ENCODE measurements at places on chromosomes 5 and 9.

DNA sequence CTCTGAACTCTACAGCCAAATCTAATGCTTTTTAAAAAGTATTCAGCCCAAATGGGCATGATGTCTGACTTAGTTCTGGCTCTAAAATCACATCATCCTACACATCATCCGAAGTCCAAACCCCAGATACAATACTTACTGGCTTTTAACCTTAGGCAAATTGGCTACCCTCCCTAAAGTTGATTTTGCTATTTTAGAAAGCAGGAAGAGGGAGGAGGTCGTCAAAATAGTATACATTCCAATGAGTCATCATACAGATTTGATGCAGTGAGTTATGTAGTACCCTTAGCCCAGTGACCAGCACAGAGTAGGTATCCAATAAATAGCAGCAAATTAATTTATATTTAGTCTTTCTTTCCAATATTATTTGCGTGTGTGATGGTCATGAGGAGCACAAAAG, 582.0 kb upstream of the TUSC1 start:
- DNase-seq, result peak; percentile 23

- peak; percentile 52 for DNase-seq
Observed at GRCh38 chr5:69261034-69261433, 26.3 kb downstream of the CDK7 start.

GRCh38 chr5:9895302-9895645, 265.1 kb upstream of the TAS2R1 start:
- no peak for DNase-seq

DNA sequence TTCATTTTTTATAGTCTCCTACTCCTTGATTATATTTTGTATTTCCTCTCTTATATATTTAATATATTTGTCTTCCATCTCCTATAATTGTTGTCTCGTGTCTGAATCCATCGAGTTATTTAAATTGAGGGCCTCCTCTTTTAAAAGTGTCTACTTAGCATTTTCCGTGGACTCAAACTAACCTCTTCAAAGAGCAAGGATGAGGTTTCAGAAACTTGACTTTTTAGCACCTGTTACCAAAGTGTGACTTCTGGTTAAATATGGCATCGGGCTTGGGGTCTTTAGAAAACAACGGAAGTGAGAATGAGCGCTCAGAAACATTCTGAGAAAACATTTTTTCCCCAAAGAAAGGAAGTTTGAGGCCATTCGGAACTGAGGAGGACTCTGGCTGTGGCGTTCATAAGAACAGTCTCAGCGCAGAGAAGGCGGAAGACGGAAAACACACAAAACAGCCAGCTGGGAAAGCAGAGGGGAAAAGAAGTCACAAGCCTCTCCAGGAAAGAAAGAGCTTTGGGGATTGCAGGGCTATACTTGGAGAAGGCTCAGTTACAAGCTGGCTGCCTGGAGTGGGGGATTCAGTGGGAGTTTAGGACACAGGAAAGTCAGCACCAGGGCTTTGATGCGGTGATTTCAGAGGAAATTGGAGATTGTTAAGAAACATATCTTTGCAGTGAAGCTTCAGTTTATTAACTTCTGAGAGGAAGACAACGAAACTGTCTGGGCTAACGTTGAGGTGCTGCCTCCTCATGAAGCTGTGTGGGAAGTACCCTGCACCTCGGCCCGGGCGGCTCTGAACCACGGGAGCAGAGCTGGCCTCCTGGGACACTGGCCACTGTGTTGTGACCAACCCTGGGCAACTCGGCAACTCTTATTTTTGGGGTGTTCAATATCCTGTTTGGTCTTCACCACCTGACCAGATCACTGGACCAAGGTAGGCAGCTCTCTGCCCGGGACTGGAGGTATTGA, 25.1 kb upstream of the IRX2 start:
- no peak for DNase-seq

DNA sequence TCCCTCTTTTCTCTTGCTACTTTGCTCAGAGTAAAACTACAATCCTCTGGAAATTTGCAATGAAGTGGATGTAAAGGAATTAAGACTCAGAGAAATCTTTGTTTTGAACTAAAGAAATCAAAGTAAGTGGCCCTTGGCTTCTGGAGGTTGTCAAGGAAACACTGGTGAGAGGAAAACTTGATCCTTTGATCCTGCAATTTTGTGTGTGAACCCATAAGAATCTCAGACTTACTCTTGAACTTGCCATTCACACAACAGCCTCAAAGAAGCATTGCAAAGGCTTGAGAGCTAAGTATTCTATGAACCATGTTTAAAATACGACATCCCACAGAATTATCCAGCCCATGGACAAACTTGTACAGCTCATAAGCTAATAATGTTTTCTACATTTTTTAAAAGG, 827.5 kb downstream of the TAF11L14 start:
- DNase-seq, result no peak

DNA sequence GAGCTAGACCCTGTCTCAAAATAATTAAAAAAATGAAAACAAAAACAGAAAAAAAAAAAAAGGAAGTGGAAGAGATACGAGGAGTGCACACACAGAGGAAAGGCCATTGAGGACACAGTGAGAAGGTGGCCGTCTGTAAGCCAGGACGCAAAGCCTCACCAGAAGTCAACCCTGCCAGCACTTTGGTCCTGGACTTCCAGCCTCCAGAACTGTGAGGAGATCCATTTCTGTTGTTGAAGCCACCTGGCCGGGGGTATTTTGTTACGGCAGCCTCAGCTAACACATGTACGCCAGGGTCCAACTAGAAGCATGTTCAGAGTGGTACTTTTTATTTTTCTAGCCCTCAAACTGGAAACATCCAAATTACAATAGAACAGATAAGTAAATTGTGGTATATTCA, 21.8 kb downstream of the SLC35D2 start:
- no peak for DNase-seq

DNA sequence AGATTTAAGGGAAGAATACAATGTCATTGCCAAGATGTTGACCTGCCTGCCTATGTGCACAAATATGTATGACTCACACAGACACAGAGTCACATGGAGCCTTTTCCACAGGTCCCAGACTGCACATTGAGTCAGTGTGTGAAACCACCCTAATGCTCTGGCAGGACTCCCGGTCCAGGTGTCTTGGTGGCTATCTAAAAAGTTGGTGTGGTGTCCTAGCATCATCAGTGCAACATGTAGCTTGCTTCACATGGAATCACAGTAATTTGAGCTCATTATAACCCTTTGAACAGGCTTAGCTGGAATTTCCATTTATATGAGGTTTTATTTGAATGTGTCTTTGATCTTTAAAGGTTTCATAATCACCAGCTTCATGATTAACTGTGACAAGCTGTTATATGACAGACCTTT, 10.7 kb downstream of the IFNA5 start:
- DNase-seq, result peak; percentile 95

- DNase-seq, result no peak
Observed at GRCh38 chr9:112699230-112699629, 18.7 kb downstream of the INIP start.

- no peak for DNase-seq
Observed at GRCh38 chr9:118459913-118460312, 755.7 kb downstream of the TLR4 start.

GRCh38 chr5:72293495-72294055, 26.5 kb downstream of the MRPS27 start:
- DNase-seq, result no peak

DNA sequence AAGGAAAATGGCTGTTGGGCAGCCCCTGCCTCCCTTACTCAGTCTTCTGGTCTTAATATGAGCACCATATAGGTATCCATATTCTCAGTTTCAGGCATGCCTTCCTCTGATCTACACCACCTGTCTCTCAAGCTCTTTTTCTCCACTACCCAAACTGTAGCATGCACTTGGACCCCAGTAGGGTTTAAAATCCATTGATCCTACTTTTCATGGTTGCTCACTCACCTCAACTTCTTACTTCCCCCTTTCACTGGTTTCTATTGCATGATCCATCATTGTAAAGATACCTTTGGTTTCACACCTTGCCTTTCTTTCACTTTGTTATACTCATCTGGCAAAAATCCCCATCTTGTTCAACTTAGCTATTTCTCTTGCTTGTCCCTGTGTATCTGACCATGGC, 159.4 kb downstream of the KDM4C start:
- no peak for DNase-seq

DNA sequence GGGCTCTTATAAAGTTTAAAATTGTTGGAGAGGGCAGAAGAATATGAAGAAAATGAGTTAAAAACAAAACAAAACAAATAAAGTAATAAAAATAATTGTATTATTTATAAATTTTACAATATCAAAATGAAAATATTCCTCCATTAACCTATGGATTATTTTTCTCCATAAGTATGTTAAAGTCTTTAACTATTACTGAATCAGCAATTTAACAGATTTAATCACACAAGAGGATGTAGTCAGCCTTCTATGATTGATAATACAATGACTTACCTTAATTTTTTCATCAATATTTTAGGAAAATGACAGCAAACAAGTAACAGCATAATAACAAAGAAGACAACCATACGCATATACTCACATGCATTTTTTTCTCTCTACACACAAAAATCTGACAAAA, 1195.3 kb upstream of the NUDT12 start:
- DNase-seq, result no peak

DNA sequence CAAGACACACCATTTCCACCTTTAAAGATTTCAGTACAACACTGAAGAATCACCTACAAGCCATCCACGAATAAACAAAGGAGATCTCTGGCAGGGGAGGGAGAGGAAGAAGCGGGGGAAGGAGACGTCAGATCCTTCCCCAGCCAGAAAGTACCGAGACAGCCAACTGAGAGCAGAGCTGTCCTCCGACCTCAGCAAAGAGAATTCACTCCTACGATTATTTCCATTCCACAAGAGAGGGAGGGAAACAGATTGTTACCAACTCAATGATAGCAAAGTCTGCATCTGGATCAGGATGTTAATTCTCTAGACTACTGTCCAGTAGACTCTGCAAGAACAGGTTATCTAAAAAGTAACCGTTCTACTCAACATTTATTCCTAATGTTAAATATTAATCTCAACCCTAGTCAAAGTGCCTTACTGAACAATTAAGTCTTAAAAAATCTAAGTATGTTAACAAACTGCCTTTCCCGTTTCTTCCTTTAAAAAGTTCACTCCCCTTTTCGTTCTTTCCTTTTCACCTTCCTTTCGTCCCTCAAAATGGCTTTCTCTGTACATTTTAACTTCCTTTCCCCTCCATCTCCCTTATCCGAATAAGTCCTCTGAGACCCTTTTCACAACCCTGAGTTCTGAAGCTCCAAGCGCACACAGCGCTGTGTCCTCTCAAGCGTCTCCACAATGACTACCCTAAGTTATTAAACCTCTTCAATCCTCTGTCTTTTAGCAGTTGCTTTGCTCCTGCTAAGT, 1.4 kb downstream of the CHD1 start:
- DNase-seq, result peak; percentile 65

DNA sequence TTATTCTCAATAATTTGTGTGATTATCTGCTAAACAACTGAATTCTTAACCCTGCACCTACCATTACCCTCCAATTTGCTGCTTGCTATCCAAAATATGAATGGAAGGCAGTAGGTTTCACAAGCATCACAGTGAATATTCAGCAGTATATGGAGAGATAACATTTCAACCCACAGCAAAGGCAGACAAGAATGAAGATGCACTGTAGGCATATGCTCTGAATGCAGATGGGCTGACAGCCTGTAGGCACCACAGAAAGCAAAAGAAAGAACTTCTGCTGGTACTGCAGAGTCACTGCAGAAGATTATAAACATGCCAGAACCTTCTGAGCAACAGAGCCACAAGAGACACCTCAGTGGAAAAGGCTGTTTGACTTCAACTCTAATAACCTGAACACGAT, 63.6 kb upstream of the SLC12A2 start:
- no peak for DNase-seq

GRCh38 chr5:57189515-57189914, 15.7 kb downstream of the GPBP1 start:
- no peak for DNase-seq

- peak; percentile 56 for DNase-seq
Observed at GRCh38 chr9:126927419-126927818, 12.8 kb downstream of the RALGPS1 start.

DNA sequence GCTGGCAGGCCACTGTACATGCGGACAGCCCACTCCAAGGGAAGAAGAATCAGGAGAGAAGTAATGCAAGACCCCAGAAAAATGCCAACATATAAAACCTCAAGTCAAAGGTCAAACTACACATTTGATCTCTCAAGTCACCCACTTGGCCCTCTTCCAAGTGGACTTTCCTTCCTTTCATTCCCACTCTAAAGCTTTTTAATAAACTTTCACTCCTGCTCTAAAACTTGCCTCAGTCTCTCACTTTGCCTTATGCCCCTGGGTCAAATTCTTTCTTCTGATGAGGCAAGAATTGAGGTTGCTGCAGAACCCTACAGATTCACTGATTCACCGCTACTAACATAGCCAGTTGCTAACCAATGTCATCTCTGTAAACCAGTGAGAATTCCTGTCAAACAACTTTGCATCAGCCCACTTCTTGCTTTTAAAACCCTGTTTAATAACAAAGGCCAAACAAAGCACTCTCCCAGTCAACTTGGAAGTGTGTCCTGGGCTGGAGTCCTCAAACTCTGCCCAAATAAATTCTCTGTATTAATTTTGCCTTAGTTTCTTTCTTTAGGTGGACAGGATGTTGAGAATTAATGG, 6.9 kb upstream of the ATP6V1G1 start:
- DNase-seq, result no peak

DNA sequence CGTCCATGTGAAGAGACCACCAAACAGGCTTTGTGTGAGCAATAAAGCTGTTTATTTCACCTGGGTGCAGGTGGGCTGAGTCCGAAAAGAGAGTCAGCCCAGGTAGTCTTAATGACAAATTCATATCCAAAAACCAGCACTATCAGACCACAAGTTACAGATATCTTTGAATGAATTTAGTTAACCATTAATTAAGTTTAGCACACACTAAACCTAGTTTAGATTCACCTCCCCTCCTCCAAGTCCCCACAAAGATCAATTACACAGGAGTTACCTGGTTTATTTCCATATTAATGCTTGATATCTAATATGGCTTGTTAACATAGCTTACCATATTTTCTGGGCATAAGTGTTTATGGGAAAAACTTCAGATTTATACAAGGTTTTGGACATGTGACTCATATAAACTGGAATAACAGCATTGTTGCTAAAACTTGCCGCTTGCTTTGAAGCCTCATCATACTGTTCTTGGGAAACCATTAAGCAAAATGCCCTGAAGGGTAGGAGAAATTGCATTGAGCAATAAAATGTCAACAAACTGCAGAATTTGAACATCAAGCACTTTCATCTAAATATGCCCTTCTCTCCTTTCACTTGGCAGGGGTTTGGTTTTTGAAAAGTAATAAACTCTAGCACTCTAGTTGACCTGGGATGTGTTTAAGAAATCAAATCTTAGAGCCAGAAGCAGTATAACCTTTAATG, 166.9 kb downstream of the SNCAIP start:
- peak; percentile 98 for DNase-seq

GRCh38 chr9:137741330-137741729, 122.5 kb downstream of the EHMT1 start:
- DNase-seq, result no peak

DNA sequence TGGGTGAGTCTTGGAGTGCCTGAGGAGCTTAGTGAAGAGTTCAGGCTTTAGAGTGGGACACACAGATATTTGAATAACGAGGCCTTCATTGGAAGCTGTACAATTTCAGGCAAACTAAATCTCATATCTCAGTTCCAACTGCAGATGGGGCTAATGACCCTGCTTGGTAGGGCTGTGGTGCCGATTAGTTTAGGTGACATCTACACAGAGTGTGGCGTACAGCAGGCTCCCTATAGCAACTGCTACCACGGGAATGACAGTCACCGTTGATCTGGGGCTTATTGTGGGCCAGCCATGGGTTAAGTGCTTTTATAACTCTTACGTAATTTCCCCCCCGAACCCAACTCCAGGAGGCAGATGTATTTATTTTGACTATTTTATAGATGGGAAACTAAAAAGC, 70.8 kb downstream of the FAT2 start:
- DNase-seq, result no peak

GRCh38 chr9:16105168-16106020, 552.6 kb downstream of the CCDC171 start:
- DNase-seq, result no peak

- peak; percentile 43 for DNase-seq
Observed at GRCh38 chr5:162683284-162683683, 615.7 kb downstream of the GABRG2 start.
